ENCODE measurements at places on chromosomes 11 and 22. TPM values are rescaled to one million over a fixed set of nuclear protein-coding genes. Genes with fewer than 3 reads are reported as not detected.

- DNase-seq: no peak
Observed at GRCh38 chr22:19879992-19880785, 25.5 kb upstream of the GNB1L start.

DNA sequence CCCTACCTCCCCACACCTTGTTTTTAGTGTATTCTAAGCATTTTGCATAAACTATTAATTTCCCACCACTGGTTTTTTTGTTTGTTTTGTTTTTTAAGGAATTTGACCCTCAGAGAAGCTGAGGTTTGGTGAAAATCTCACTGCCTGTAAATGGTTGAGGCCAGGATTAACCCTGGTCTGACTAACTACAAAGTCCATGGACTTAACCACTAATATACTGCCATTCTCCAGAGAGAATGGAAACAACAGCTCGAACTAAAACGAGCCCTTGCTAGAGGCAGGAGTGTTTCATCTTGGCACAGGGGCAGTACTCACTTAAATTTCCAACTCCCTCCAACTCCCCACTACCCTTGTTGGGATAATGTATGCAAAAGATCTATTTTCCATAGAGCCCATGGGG, 3.0 kb downstream of the CTNND1 start:
- DNase-seq: no peak

GRCh38 chr11:104623518-104623917, 274.7 kb downstream of the CASP12 start:
- DNase-seq: no peak

- peak; percentile 91 for DNase-seq
Observed at GRCh38 chr11:76190376-76190775, 15.9 kb downstream of the WNT11 start.

- no peak for DNase-seq
Observed at GRCh38 chr11:20197881-20198280, 37.6 kb upstream of the DBX1 start.

- no peak for DNase-seq
Observed at GRCh38 chr22:27594474-27595134, 207.0 kb downstream of the MN1 start.

DNA sequence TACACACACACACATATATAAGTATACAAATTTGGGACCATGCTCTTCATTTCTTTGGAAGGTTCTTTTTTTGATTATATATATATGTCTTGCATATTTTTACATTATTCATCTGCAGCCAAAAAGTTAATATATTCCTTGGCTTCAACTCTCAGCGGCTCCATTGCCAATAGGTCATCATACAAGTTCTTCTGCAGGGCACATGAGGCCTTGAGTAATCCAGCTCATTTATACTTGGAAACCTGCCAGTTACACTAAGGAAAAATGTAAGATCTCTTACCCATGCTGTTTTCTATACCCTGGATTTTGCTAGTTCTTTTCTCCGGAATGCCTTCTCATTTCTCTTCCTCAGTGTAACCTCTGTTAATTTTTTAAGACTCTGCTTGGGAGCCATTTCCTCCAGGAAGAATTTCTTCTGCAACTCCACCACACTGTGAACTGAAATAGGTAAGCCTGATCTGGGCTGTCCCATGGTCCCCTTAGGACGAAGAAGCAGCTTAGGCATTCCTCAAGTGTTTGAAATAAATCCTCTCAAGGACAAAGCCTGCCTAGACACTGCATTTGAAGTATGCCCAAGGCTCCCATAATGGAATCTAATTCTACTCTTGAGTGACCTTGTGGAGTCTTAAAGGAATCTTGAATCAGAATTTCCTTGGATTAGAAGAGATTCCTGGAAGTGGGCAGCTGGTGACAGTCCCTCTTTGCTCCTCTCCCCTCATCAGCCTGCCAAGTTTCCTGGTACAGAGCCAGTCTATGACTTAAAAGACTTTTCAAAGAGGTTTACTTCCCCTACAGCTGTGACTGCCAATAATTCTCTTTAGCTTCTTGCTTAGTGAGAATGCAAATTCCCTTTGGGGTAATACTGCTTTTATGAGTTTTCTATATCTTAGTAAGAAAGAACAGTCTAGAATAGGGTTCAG, 182.8 kb downstream of the C11orf87 start:
- DNase-seq: peak; percentile 88

DNA sequence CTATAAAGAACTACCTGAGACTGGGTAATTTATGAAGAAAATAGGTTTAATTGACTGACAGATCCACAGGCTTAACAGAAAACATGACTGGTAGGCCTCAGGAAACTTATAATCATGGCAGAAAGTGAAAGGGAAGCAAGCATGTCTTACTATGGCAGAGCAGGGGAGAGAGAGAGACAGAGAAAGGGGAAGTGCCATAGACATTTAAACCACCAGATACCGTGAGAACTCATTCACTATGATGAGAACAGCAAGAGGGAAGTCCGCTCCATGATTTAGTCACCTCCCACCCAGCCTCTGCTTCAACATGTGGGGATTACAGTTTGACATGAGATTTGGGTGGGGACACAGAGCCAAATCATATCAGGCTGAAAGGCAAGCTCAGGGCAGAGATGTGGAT, 327.1 kb upstream of the DDI1 start:
- no peak for DNase-seq

The PDGFD gene
- total RNA-seq: 10.6 TPM

The SLC25A22 gene
- total RNA-seq: 38.2 TPM
